ENCODE measurements at places on chromosomes 7 and 10.
A peak's percentile ranks its signal among the peaks of the same experiment; 100 is the strongest.

DNA sequence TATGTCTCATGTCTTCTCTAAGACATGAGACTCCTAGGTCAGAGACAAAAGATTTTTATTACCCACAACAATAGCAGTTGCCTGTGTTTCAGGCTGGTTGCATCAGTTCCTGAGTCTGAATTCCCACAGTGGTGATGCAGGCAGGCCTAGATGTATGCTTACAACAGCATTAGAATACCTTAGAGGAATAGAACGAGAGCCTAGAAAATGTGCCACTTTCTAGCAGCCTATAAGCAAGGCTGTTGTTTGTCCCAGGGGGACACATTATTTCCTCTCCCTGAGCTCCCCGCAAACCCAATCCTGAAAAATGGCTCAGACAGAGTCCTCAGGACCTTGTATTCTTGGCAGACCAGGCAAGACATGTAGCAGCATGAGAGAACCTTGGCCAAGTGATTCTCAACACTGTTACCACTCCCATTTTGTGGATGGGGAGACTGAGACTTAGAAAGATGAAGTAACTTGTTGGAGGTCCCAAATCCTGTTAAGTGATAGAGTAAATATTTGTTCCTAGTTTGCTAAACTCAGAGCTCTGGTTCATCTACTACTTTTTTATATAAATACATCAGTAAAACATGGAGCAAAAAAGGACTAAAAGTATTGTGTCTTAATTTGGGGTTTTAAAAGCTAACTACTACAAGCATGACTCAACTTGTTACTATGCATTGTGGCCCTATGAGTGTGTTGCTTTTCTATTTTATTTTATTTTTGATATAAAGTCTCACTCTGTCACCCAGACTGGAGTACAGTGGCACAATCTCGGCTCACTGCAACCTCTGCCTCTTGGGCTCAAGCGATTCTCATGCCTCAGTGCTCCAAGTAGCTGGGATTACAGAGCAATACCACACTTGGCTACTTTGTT lies 14.2 kb downstream of the VTI1A start:
- DNase-seq = peak; percentile 90

DNA sequence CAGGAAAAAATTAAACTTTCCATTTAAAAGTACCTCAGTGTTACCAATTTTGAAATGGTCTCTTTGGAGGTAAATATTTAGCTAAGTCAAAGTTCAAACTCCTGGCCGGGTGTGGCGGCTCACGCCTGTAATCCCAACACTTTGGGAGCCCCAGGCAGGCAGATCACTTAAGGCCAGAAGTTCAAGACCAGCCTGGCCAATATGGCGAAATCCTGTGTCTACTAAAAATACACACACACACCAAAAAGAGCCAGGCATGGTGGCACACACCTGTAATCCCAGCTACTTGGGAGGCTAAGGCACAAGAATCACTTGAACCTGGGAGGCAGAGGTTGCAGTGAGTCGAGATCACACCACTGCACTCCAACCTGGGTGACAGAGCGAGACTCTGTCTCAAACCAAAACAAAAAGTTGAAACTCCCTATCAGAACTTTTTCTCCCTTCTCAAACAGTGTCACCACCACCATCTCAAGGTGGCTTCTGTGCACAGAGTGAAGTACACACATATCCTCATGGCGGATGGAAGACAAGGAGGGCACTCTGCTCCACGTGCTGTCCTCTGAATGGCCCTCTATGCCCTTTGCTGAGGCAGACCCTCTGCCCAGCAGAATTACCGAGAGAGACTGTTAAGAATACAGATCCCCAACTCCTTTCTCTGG lies 11.7 kb upstream of the PIK3CG start:
- no peak for DNase-seq

- DNase-seq = no peak
These were observed 140.3 kb upstream of the ODAD2 start for GRCh38 chr10:28139138-28139537.

DNA sequence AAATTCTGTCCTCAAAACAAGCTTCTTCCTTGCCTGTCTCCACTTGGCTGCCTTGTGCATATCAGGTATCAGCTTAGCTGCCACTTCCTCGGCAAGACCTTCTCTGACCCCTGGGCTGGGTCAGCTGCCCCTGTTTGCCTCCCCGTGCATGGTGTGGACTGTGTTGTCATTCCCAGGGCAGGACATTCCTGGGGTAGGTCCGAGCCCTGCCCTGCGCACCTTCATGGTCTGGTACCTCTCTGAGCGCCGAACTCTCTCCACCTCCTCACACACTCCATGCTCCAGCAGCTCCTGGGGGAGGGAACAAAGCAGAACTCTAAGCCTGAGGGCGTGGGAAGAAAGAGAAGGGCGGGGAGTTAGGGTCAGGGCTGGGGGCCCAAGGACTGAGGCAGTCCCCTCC lies 3.8 kb downstream of the POLM start:
- no peak for DNase-seq

GRCh38 chr10:48406204-48406603 lies 99.7 kb downstream of the MAPK8 start:
- DNase-seq = peak; percentile 86

DNA sequence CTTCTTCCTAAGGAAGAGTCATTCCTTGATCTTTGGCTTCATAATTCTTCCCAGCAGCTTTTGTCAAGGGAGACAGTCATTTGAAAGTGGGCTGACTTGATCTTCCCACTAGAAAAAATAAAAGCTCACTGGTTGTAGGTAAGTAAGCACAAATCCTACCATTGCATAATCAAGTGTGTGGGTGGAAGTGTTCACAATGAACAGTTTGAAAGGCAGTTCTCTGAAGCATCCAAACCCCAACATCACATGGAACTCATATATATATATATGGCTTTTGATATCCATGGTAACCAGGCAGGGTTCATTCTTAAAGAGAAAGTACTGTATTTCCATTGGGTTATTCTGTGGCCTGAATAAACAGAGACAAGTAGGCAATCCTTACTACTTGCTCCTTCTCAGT lies 51.6 kb downstream of the ARMH3 start:
- peak; percentile 19 for DNase-seq

DNA sequence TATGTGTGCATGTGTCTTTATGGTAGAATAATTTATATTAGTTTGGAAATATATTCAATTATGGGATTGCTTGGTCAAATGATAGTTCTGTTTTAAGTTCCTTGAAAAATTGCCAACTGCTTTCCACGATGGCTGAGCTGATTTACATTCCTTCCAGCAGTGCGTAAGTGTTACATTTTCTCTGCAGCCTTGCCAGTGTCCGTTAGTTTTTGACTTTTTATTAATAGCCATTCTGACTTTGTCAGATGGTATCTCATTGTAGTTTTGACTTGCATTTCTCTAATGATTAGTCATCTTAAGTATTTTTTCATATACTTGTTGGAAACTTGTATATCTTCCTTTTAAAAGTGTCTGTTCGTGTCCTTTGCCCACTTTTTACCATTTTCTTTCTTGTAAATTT lies 434.2 kb upstream of the POT1 start:
- DNase-seq = no peak

GRCh38 chr10:34454590-34455261 lies 360.4 kb downstream of the PARD3 start:
- DNase-seq = no peak

GRCh38 chr10:62025134-62025794 lies 123.8 kb downstream of the ARID5B start:
- no peak for DNase-seq

DNA sequence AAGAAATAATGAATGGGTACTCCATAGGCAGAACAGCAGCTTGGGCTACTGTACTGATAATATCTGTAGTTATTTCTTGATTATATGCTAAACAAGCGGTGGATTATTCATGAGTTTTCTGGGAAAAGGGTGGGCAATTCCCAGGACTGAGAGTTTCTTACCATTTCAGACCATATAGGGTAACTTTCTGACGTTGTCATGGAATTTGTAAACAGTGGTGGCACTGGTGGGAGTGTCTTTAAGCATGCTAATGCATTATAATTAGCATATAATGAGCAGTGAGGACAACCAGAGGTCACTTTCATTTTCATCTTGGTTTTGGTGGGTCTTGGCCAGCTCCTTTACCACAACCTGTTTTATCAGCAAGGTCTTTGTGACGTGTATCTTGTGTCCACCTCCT lies 399.7 kb downstream of the CDC14C start:
- DNase-seq = peak; percentile 41

DNA sequence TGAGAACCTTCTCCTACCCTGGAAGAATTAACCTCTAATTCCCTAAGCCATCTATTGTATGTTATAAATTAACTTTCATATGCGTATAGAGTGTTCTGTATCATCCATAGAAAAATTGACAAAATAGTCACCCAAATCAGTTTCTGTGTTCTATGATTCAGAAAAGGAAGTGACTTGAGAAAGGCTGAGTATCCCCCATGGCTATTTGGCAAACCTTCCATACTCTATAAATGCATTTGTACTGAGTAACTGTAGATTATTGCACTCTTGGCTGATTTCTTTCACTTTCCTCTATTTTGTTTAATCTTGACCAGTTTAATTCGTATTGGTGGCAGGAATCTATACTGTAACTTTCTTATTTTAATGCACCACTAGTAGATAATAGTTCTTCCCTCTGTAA lies 182.2 kb downstream of the HTR7 start:
- DNase-seq = no peak

DNA sequence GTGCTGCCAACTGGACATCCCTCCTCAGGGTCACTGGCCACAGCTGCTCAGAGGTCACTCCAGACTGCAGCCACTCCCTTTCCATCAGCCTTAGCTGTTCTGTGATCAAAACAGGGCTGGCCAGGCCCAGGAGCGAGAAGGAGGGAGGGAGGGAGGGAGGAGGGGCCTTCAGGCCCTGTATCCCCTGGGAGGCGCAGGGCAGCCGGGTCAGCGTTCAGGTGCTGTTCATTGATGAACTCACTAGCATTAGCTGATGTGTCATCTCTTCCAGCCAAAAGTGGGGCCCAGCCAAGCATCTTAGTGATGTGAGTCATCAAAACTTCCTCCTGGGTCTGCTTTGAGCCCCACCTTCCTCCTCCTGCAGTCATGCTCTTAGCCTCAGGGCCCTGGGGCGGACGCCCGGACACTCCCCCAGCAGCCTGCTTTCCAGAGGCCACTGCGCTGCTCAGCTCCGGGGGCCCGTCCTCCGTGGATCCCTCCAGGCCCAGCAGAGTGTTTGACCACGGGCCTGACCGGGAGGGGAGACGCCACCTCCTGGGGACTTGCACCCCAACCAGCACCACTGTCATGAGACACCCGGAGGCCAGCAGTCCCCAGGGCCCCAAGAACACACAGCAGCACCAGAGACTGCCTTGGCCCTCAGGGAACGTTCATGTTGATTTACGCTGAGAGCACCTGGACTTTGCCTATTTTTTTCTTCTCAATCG lies 149.2 kb downstream of the PRKAG2 start:
- DNase-seq = no peak

- no peak for DNase-seq
These were observed 433.9 kb downstream of the RPS24 start for GRCh38 chr10:78467496-78468106.

- no peak for DNase-seq
These were observed 36.3 kb downstream of the JAZF1 start for GRCh38 chr7:28144266-28144665.

DNA sequence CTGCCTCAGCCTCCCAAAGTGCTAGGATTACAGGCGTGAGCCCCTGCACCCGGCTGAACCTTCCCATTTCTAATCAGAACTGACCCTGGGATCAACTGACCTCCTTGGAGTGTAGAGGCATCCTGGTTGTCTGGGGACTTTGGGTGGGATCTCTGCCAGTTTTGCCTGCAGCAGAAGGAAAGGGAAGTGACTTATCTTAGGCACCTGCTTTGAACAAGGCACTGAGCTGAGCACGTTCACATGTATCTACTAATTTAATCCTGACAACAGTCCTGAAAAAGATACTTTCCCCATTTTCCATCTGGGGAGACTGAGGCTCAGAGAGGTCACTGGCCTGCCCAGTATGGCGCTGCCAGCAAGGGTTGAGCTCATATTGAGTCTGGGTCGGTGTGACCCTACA lies 153.4 kb downstream of the CUX1 start:
- no peak for DNase-seq

DNA sequence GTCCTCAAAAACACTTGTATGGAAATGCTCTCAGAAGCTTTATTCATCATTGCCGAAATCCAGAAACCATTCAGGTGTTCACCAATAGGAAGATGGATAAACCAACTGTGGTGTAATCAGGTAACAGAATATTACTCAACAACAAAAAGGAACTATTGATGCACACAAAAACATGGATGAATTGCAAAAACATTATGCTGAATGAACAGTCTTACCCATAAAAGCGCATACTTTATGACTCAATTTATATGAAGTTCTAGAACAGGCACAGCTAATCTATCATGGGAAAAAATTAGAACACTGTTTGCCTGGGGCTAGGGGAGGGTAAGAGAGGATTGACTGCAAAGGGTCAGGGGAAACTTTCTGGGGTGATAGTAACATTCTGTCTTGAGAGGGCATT lies 26.9 kb upstream of the GSAP start:
- no peak for DNase-seq

- no peak for DNase-seq
These were observed 18.0 kb upstream of the XPNPEP1 start for GRCh38 chr10:109941236-109941862.

GRCh38 chr7:117399820-117400422 lies 27.4 kb downstream of the ASZ1 start:
- DNase-seq = peak; percentile 48

DNA sequence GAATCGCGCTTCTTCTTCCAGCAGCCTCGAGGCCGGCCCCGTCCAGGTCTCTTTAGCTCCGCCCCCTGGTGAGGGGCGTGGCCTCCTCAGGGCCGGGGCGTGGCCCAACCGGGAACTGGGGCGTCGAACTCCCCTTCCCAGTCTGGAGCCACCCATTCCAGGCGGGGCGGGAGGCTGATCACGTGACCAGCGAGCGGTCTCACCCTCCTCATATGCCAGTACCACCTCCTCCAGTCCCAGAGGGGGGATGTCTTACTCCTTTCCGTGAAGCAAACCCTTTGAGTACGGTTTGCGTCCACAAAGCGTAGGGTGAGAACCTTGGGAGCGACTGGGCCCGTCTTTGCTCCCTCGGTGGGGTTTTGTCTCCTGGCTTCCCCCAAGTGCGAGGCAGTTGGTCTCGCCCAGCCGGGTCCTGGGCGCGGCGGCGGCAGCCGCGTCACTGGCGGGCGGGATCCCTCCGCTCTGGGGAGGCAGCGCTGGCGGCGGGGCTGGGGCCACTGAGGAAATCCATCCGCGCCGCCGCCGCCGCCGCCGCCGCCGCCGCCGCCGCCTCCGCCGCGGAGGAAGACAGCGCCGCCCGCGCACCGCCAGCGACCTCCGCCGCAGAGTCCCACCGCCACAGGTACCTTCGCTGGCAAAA lies at the start of gene GNB2:
GNB2 (plus strand) TSS at position 439 of the 640 bp plus-strand sequence. CDS start 2,526 bp downstream, outside the sequence.
- DNase-seq = peak; percentile 100

GRCh38 chr7:51850126-51850525 lies 533.5 kb upstream of the COBL start:
- no peak for DNase-seq

- DNase-seq = peak; percentile 18
These were observed at the start of gene RPA3 for GRCh38 chr7:7718492-7718891. RPA3 (minus strand) TSS chr7:7718607; CDS start chr7:7640418, 78,189 bp downstream.

DNA sequence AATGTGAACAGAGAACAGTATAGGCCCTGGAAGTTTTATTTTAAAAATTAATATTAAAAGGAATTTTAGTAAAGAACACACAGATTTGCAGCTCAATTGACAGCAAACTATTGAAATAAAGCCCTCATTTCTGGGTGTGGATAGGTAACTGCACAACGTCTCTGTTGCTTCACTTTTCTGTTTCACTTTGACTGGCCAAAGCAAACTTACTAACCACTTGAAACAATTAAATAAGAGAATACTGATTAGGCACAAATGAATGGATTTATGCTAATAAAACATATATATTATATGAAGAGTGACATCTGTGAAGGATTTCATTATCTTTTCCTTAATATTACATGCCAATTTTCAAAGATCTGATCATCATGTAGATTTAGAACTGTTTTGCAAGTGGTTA lies 11.9 kb downstream of the ZNF804B start:
- no peak for DNase-seq

Measured in OCI-M1 (cell line).